ENCODE measurements at places on chromosomes 12 and 14.

DNA sequence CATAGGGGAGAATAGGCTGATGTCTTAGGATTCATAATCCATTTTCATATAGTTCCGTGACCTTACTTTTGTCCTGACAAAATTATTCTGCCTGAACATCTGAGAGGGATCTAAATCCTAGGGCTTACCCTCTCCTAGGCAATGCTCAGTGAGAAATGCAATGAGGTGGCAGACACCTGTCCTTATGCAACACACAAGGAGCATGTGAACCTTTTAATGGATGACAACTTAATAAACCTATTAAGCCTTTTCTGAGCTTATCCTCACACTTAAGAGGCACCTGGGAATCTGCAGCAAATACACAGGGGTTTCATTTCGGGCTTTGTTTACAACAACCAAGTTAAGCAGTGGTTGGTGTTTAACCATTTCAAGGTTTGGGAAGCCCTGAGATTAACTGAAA is 24.6 kb downstream of the SINHCAF start:
- no peak for DNase-seq

DNA sequence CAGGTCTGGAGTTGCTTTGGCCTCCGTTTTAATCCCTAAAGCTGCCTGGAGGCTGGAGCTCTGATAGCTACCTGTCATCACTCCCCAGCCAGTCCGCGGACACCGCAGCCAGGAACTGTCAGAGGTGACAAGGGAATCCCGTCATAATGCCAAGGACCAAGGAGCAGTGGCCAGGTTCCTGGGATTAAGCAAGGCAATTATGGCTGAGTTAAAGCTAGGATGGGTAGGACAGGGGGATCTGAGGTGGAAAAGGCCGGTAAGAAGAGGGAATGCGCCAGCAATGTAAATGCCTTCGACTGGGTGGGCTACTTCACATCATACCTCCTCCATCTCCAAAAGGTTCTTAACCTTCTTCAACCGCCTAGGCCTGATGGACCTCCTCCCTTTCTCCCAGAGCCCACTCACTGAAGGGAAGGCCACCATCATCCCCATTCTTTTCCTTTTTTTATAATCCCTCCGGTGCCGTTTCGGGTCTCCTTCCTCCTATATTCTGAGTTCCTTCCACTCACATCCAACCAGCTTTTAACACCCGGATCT is 1.9 kb downstream of the PPP1R3E start:
- DNase-seq: no peak

DNA sequence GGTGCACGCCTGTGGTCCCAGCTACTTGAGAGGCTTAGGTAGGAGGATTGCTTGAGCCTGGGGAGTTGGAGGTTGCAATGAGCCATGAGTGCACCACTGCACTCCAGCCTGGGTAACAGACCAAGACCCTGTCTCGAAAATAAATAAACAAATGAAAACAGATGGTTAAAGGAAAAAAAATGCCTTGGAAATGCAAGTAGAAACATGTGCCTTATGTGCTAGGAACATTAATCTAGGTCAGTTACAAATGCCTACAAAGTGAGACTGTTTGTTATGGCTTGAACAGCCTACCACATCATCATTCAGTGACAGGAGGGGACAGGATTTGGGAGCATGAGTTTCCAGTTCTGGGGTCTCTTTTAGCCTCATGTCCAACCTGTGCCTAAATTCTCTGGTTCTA is 52.4 kb upstream of the BCAT1 start:
- DNase-seq: no peak

DNA sequence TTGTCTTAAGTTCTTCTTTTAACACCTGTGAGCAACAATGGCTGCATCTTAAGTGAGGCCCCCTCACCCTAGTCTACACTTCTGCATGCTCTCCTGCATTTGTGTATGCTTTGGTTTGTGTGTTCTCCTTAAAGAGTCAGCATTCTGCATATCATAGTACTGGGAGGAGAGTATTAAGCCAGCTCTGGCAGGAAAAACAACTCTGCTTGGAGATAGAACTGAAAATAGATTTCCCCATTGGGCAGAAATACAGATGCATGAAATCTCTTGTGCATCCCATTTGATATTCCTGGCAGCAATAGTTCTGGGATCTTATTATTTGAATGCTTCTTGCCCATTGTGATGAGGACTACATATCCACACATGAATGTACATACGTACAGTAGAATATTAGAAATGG is 70.6 kb upstream of the PRICKLE1 start:
- DNase-seq: no peak

All from stimulated activated CD4-positive, alpha-beta T cell treated with anti-CD3 and anti-CD28 coated beads, Interleukin-1b, Interleukin-23, amount 100 ng/mL, for 4 hours (primary cell).